ENCODE measurements at places on chromosomes 13 and 19.

- no peak for DNase-seq
Measured at GRCh38 chr19:34459614-34460013, 21.9 kb upstream of the WTIP start.

- DNase-seq, result peak; percentile 62
Measured at GRCh38 chr19:54390942-54391577, 24.2 kb upstream of the TTYH1 start.

- DNase-seq, result no peak
Measured at GRCh38 chr13:91353494-91353893, 6.0 kb downstream of the MIR17HG start.

GRCh38 chr13:46321494-46322225 is 65.4 kb downstream of the RUBCNL start:
- peak; percentile 50 for DNase-seq

DNA sequence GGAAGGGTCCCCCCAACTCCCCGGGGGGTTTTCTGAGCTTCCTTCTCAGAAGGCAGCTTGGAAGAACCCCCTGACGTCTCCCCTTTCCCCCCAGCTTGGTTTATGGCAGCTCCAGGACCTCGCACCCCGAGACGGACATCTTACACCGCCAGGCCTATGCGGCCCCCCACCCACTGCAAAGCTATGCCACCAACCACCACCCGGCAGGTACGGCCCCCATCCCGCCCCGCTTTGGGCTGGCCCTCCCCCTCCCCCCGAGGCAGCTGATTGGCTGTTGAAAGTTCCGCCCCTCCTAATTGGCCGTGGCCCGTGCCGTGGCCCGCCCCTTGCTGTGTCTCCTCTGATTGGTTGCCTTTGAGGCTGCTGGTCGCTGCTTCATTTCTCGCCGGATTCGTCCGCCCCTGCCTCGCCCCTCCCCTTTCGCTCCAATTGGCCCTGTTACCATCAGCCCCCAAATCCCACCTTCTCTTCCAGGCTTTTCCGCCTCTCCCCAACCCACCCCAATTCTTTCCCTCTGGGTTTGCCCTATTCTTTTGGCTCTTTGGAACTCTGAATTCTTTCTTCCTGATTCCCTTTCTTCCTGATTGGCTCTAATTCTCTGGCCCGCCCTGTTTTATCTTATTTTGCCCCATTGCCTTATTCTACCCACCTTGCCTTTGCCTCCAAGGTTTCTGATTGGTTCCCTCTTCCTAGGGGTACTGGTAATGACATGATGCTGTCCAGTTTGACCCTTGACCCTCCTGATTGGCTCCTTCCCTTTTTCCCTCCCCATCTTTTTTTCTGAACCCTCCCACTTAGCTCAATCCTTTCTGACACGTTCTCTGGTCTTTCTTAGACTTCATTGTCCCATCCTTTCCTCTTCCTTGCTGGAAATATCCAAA is 2.5 kb downstream of the PRR12 start:
- peak; percentile 95 for DNase-seq

DNA sequence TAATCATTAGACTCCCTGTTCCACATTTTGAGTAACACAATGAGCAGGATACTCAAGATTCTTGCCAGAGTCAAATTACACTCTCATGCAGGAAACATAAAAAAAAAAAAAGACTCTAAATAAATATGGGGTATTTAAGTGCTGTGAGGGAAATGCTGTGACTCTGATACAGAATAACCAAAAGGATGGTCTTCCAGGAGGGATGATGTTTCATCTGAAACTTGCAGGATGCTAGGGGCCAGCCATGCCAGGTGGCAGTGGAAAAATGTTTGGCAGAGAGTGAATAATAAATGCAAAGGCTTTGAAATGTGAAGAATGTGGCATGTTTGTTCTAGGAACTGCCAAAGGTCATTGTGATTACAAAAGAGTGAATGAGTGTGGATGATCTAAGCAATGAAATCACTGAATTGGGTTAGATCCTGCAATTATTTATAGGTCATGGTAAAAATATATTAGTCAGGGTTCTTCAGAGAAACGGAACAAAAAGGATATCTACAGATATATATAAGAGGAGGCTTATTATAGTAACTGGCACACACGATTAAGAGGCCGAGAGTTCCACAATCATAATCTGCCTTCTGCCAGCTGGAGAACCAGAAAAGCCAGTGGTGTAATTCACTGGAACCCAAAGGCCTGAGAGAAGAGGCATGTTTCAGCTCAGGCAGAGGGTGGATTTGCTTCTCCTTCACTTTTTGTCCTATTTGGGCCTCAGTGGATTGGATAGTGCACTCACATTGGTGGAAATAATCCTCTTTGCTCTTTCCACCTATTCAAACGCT is 1832.8 kb upstream of the MIR17HG start:
- DNase-seq, result no peak

- no peak for DNase-seq
Measured at GRCh38 chr19:31351855-31352195, 2.6 kb upstream of the TSHZ3 start.

- peak; percentile 45 for DNase-seq
Measured at GRCh38 chr13:42405665-42406390, 133.9 kb downstream of the AKAP11 start.

DNA sequence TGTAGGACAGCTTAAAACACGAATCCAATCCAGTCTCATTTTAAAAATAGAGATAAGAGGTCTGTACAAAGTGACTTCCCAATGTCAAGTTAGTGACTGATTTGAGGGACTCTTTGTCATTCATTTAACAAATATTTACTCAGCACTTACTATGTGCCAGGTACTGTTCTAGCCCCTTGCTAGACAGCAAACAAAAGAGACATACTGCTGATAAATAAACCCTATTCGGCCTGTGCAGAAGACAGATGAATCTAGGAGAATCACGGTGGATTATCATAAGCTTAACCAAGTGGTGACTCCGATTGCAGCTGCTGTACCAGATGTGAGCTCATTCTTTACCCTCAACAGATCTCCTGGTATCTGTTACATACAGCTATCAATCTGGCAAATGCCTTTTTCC is 6.4 kb upstream of the ELF1 start:
- no peak for DNase-seq

GRCh38 chr13:28282451-28282850 is 144.1 kb downstream of the PAN3 start:
- no peak for DNase-seq

DNA sequence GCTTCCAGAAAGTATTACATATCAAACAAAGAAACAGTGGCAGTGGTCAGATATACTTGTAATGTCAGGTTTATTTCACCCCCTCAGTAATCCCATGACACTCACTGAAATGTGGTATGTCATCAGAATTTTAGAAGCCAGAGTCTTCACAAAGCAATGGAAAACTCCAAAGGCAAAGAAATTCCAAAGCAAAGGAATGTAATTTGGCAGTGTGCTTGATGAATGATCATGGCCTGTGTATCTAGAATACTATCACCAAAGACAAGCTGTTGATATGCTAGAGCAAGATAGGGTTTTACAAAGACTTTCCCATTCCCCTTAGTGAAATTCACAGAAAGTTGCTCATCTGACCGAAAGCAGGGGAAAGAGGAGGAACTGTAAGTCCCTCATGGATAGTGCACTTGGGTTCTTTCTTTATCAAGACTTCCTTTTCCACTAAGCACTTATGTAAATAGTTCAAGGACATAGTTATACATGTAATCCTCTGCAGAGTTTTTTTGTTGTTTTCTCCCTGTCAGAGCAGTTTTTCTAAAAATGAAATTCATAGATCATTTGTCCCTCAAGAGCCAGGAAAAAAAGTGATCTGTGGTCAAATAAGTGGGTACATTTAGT is 243.4 kb downstream of the NHLRC3 start:
- DNase-seq, result no peak

DNA sequence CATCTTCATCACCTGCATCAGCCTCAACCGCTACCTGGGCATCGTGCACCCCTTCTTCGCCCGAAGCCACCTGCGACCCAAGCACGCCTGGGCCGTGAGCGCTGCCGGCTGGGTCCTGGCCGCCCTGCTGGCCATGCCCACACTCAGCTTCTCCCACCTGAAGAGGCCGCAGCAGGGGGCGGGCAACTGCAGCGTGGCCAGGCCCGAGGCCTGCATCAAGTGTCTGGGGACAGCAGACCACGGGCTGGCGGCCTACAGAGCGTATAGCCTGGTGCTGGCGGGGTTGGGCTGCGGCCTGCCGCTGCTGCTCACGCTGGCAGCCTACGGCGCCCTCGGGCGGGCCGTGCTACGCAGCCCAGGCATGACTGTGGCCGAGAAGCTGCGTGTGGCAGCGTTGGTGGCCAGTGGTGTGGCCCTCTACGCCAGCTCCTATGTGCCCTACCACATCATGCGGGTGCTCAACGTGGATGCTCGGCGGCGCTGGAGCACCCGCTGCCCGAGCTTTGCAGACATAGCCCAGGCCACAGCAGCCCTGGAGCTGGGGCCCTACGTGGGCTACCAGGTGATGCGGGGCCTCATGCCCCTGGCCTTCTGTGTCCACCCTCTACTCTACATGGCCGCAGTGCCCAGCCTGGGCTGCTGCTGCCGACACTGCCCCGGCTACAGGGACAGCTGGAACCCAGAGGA is 2.6 kb downstream of the P2RY11 start:
- DNase-seq, result no peak

GRCh38 chr19:45160870-45161737 is at the start of gene NKPD1:
Gene NKPD1, minus strand, starts transcription at chr19:45160982. Its CDS starts 832 bp downstream, at chr19:45160150.
- DNase-seq, result no peak

DNA sequence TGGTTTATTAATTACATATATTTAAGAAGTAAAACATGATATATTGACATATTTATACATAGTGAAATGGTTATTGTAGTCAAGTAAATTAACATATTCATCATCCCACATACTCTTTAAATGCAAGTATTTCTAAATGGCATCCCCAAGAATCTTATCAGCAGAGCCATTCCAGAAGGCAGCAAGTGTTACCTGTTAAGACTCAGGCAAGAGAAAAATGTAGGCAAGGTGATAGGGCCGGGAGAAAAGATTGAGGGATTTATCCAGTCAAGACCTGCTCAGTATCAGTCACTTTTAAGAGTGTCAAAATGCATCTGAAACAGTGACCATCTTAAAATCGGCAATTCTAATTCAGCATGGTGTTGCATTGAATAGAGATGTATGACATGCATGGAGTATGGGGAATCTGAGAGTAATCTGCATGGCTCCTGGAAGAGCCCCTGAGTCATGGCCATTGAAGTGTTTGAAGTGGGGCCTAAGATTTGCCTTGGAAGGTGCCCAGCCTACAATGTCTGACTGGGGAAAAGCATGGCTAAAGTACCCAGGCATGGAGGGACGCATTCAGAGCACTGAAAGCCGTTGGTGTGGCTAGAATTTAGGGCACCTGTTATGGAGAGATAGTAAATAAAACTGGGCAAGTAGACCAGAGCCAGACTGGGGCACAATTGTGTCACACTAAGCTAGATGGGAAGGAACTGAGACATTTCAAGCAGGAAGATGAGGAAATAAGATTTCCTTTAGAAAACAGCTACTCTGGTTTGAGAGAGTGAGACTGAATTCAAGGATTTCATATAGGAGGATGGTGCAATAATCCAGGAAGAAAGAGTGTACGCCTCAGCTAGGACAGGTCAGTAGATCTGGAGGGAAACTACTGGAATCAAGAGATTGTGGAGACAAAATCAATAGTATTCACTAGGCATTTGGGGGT is 25.0 kb upstream of the C1QTNF9B start:
- DNase-seq, result no peak

DNA sequence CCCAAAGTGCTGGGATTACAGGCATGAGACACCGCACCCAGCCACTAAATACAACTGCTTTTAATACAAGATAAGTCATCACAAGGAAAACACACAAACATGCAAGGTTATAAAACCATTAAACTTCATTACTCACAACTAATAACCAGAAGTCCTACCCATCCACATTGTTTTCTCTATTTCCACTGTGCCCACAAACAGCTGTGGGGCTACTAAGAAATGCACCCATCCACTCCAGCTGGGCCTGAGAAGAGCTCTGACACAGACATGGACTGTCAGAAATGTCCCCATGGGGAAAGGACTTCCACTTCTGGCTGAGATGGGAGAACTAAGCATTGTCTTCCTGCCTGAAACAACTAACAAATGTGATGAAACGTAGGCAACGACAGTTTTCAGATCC is 17.2 kb downstream of the SAFB2 start:
- DNase-seq, result no peak

DNA sequence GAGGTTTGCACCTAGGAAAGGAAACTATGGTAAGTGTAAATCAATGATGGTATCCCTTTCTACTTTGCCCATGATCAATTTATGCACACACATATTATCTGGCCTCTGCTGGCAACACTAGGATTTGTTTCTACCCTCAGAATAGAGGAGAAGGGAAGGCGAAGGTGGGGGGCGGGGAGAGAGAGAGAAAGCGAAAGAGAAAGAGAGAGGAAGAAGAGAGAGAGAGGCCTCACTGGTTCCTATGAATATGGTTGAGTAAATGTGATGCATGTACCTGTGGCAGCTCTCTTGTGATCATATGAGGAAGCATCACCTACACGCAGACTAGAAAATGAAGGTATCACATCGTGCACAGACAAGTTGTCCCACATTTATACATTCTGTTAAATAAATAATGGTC is 882.0 kb upstream of the SLITRK6 start:
- DNase-seq, result no peak

DNA sequence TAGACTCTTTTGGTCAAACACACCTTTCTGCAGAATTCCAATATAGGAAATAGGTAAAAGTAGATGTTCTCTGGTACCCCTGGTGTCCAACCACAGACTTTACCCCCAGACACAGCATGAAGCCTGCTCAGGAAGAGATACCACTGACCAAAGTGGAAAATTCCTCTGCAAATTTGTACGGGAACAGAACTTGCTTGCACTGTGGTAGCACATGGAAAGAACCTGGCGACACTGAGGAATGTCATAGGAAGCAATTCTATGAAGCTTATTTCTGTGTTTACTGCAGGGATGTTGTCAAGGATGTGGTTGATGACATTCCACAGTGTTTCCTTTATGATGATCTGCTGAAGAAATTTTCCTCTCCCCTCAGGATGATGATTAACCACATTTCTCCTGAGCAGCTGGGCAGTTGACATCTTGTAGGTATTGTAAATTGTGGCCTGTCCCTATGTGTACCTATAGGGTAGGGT is 48.9 kb upstream of the TNFSF11 start:
- DNase-seq, result no peak
